ENCODE measurements at places on chromosomes 6 and 20.

DNA sequence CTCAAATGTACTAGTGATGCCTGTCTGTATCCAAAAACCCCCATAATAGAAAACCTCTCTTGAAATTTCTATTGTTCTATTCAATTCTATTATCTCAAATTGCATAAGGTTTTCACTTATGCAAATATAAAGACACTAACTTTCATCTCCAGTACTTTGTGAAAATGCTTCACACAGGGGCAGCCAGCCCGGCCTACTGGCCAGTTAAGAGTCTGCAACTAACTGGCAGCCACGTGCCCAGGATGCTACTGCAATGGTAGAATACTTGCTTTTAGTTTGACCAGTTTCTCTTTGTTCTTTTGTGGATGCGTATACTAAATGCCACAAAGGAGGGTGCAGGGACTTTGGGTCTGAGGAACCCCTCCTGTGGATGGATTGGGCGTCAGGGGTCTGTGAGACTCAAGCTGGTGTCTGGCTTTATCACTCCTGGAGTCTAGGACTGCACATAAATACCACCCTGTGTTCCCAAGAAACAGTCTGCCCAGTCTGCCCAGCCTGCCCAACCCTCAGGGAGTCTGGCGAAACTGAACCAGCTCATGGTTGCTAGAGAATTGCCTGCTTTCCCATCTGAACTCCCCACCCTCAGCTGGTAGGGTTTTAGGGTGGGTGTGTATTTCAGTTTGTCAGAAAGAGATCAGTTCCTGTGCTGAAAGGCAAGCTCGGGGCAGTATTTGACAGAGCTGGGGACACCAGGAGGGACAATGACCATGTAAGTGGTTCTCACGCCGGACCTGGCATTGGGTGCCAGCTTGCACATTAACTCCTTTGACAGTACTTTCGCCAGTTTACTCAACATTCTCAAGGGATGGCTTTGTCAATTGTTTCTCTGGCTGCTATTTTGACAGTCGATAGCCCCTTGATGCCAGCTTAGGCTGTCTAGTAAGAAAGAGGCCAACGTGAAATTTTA lies 558.2 kb upstream of the JAG1 start:
- DNase-seq = no peak

- DNase-seq = no peak
Observed at GRCh38 chr6:36733300-36733699, 35.7 kb downstream of the RAB44 start.

- no peak for DNase-seq
Observed at GRCh38 chr6:152085451-152085921, 278.0 kb downstream of the ESR1 start.

- no peak for DNase-seq
Observed at GRCh38 chr20:58889798-58890517, 37.4 kb downstream of the GNAS start.

- DNase-seq = no peak
Observed at GRCh38 chr6:169498916-169499513, 202.8 kb downstream of the WDR27 start.

GRCh38 chr6:45813943-45814342 lies 201.7 kb downstream of the CLIC5 start:
- DNase-seq = no peak

- no peak for DNase-seq
Observed at GRCh38 chr6:71457929-71458328, 169.3 kb downstream of the OGFRL1 start.

- no peak for DNase-seq
Observed at GRCh38 chr6:41960028-41960427, 18.4 kb upstream of the CCND3 start.

GRCh38 chr6:53495506-53496499 lies 49.1 kb downstream of the GCLC start:
- no peak for DNase-seq

- no peak for DNase-seq
Observed at GRCh38 chr6:170048615-170049256, 242.1 kb downstream of the DLL1 start.

DNA sequence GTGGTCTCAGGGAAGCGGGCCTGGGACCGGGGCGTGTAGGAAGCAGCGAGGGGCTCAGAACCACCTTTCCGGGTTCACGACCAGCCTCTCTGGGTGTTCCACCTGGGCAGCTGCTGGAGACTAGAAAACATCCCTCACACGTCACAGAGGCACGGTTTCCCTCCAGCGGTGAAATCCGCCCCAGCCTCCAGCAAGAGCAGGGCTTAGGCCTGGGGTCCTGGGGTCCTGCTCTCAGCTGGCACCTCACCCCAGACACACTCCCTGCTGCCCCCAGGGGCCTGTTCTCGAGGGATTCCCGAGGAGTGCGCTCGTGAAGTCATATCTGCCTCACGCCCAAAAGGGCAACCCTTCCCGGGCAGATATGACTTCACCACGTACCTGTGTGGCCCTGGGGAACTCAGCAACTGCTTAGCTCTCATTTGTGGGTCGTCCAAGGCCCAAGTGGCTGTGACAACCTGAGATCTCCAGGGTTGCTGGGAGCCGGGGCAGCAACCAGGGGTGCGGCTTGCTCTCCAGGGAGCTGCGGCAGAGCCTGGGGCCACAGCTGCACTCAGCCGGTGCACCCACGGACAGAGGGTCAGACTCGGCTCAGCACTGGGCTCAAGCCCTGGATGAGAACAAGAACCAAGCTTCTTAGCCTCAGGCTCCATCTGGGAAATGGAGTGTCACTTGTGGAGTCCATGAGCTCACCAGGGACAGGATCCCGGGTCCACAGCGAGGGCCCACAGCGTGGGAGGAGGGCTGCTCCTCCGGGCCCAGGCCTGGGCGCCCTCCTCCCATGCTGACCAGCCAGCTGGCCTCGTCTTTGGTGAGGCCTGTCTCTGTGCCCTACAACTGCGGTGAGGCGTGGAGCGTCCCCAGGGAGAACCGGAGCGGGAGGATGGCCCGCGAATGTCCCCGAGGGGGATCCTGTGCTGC lies 661 bp downstream of the FNDC11 start:
- DNase-seq = no peak

- DNase-seq = no peak
Observed at GRCh38 chr6:7550433-7550801, 8.9 kb downstream of the DSP start.

- no peak for DNase-seq
Observed at GRCh38 chr6:5215799-5216198, 45.0 kb downstream of the LYRM4 start.

GRCh38 chr6:41122918-41123317 lies 31.2 kb downstream of the TREML1 start:
- DNase-seq = no peak

DNA sequence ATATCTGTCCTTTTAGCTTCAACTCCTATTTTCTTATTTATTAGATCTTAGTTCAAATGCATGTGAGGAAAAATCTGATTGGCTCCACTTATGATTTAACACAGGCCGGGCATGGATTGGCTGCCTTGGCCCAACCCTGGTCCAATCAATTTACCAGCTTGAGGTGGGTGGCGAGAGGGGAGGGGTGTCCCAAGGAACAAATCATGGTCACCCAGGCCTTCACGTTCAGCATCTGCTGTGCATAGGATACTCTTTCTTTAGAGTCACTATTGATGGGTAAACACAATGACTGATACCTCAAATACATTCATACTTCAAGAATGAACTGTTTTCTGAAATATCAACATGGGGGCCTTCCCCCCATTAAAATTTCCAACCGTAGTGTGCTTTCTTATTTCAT lies 14.9 kb upstream of the BACH2 start:
- DNase-seq = no peak

DNA sequence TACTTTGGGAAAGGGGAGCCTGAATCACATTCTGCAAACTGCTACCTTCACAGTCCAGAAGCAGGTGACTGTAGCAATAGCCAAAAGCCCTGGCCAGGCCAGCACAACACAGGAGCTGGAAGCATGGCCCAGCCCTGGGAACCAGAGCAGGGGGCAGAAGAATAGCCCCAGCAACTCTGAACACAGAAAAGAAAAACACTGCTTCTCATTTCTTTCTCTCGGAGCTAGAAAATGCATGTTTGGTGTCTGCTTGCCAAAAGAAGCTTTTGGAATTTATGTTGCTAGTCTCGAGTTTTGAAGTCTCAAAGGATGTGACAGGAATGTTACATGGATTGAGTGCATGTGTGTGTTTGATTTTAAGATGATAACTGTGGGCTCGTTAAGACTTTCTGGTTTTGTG lies 79.8 kb upstream of the SCAF8 start:
- DNase-seq = no peak

DNA sequence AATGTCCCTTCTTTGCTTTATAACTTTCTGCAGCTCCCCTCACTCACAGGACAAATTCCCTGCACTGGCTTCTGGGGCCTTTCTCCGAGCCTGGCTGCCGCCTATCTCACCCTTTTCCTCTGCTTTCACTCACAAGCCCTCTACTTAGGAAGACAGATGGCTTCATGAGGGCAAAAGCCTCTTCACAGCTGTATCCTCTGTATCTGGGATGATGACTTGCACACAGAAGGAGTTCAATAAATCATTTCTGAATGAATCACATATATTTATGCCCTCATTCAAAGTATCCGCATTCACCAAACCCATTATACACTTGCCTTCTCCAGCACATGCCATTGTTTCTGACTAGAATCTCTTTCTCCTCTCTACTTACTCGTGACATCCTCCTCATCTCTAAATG lies 159.0 kb upstream of the RIPOR2 start:
- no peak for DNase-seq

- no peak for DNase-seq
Observed at GRCh38 chr6:122610690-122611455, 668 bp downstream of the PKIB start.

- no peak for DNase-seq
Observed at GRCh38 chr6:124522335-124522734, 439.9 kb upstream of the RNF217 start.
